ENCODE measurements at places on chromosomes 3 and 15.

DNA sequence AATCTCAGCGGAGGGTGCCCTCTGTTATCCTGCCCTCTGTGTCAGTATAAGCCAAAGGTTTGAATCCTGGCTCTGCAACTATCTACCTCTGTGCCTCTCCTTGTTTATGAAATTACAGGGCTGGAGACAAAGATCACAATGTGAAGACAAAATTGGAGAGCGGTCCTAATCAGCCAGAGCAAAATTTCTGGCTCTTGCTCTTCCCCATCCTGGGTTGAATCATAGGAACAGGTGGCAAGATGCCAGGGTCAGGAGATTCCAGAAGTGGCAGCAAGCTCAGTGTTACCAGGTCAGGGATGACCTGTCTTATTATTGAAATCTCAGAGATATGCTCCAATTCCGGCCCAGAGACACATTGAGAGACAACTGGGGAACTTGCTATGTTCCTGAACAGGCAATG lies 2.3 kb upstream of the CCR2 start:
- DNase-seq: no peak

DNA sequence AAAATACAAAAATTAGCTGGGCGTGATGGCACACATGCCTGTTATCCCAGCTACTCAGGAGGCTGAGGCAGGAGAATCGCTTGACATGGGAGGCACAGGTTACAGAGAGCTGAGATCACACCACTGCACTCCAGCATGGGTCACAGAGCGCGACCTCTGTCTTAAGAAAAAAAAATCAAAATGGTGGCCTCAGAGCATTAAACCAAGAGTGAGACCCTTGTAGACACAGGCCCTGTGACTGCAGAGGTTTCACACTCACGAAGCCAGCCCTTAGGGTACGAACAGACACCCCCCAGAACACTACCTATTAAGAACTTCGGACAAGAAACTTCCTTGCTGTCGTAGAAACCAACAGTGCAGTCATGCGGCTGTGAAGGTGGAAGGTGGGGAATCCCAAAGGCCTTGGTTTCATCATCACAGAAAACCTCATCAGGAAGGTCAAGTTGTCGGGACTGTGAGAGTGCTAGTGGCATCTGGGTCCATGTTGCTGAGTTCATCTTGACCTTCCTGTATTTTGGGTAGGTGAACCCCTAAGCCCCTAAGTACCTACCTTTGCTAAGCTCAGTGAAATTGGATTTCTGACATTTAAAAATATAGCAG lies 4.8 kb upstream of the PDE8A start:
- no peak for DNase-seq

DNA sequence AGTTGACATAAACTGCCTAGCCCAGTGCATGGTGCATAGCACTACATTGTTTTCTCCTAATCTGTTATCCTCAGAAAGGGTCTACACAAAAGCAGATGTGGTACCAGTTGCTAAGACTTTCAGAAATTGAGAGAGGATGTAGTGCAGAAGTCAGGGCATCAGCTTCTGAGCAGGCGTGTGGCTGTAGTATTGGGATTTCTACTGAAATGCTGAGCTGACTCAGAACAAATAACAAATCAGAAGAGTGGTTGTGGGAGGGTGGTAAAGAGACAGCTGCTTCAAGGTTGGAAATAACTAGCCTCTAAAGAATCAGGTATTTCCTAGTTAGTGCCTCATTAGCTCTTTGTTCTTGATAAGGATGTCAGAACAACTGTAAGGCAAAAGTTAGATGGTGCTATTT lies 161.3 kb downstream of the AKAP13 start:
- no peak for DNase-seq

GRCh38 chr3:194225418-194225812 lies 89.5 kb downstream of the HES1 start:
- no peak for DNase-seq

GRCh38 chr3:190076136-190076535 lies 44.6 kb downstream of the P3H2 start:
- peak; percentile 77 for DNase-seq

DNA sequence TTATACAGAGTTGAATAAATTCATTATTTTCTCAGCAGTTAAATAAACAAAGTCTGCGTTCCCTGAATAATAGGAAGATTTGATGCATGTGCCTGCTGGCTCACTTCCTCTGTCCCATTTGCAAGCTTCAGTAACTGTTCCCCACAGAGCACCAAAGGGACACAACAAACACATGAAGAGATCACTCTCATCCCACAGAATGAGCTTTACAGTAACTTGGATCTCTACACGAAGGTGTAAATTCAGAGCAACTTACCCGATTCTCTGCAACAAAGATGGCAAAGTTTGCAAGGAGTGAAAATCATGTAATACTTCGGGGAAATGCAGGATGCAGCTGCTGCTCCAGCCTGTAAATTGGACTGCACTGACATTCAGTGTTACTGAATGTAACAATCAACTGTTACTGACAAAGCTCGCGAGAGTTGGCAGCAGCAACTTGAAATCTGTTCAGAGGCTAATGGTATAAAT lies at the start of gene BCHE:
Gene BCHE, minus strand, starts transcription at position 366 of the 468 bp plus-strand sequence. CDS start 6,390 bp downstream, outside the sequence.
- DNase-seq: peak; percentile 83

- DNase-seq: peak; percentile 89
Measured at GRCh38 chr15:35329521-35329961, 216.4 kb downstream of the DPH6 start.

- no peak for DNase-seq
Measured at GRCh38 chr3:153163756-153164550, 1.9 kb downstream of the RAP2B start.

DNA sequence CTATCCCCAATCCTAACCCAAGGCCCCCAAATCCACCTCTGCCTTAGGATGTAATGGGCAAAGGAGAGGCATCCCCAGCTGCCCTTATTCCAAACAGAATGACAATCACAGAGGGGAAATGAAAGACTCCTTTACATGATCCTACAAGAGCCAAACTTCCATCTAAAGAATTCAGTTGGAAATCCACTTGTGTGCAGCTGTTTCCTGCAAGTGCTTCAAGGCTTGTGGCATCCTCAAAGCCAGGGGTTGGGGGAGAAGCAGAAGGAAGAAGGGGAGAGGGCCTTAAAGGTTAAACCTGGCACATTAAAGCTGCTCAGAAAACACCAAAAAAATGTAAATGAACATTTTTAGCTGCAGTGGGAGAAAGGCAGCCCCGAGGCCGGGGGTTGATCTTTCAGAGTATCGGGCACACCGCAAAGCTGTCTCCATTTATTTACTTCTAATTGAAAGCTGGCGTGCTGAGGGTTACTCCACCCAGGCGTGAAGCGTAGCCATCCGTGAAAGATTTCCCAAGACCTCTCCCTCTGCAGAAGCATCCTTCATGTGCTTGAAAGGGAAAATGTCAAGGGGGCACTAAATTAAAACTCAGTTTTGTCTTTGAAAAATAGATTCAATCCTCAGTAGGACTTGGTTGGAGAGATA lies 217.8 kb downstream of the SHQ1 start:
- DNase-seq: no peak

GRCh38 chr3:30501526-30501925 lies 104.9 kb upstream of the TGFBR2 start:
- DNase-seq: no peak

GRCh38 chr3:125515421-125515820 lies 4.6 kb downstream of the SNX4 start:
- DNase-seq: no peak

DNA sequence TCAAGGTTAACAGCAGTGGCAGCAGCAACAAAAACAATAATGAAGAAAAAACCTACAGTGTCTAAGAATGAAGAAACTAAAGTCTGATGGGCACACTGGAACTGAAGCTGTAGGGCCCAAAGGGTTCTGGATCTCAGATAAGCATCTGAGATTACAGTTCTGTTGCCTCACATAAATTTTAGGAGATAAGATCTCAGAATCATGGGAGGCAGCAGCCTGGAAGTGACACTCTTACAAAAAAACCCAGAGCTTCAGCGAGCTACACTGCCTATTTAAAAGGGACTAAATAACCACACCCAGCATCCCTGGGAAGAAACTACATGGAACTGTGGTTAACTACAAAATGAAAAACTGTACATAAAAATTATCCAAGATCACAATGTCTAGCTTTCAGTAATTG lies 61.2 kb downstream of the PLD1 start:
- DNase-seq: no peak

DNA sequence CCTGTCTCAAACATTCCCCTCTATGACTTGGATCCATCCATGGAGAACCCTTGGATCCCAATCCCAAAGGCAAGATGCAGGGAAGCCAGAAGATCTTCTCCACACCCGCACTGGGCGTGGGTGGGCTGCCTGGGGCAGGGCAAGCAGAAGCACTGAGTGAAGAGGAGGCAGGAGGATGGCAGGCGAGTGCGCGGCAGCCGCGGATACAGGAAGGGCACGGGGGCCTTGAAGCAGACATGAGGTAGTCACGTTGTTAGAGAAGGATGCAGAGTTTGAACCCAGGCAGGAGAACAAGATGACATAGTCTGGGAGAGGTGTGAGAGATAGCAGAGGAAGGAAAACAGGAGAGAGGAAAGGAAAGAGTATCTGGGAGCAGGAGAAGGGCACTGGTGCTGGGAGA lies 5.1 kb upstream of the IGDCC3 start:
- DNase-seq: no peak

DNA sequence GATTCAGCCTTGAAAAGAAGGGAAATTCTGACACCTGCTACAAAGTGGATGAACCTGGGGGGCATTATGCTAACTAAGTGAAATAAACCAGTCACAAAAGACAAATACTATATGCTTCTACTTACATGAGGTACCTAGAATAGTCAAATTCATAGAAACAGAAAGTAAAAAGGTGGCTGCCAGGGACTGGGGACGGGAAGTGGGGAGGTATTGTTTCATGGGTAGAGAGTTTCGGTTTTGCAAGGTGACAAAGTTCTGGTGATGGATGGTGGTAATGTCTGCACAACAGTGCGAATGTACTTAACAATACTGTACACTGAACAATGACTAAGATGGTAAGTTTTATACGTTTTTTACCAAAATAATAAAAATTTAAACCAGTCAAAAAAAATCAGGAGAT lies 4.8 kb downstream of the IDH2 start:
- no peak for DNase-seq

DNA sequence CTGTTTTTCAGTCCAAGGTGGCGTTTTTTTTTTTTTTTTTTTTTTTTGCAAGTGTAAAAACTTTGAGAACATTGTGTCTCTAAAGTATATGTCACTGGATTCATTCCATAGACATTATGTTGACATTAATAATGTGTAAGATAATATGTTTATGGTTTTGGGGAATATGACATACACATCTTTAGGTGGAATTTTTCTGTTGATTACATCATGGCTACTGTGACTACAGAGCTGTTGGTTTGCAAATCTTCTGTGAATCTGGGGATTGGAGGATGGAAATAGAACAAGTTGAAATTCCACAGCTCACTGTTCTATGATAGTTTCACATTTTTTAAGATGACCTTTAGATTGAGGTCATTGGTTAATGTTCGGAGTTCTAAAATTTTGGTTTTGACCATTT lies 24.4 kb upstream of the PLSCR2 start:
- DNase-seq: peak; percentile 62

DNA sequence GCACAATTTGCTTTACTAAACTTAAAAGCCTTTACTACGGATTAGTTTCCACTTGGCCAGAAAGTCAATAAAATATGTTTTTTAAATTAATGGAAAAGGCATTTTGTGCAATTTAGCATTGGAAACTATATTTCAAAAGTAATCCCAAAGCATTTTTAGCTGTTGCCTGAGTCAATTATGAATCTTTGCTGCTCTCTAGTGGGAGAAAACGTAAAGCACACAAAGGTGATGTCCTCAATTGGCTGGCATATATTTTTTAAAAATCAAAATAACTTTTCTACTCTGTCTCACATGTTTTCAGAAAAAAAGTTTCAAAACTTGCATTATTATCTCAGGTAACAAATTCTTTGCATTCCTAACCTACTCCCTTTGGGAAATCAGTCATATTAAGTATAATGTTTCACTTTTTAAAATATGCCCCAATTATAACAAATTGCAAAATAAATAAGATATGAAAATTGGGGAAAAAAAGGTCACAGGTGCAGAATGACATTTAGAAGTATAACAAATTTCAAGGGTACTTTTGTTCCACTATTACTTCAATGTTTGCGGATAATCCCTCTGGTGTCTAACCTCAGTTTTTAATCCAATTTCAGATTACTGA lies 47.2 kb upstream of the TEX55 start:
- DNase-seq: peak; percentile 34

DNA sequence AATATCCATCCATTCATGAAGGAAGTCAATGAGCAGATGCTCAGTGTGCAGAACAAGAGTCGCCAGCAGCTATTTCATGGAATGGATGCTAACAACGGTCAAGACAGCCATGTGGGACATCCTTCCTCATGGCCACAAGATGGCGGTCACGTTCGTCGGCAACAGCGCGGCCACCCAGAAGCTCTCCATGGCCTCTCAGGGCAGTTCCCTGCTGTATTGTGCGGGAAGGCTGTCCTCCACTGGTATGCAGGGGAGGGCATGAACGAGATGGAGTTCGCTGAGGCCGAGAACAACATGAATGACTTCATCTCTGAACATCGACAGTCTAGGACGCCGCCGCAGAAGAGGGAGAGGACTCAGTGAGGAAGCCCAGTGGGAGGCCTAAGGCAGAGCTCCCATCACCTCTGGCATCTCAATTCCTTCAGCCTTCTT lies 208.3 kb downstream of the TJP1 start:
- no peak for DNase-seq

- no peak for DNase-seq
Measured at GRCh38 chr3:187183903-187184302, 13.4 kb upstream of the RTP1 start.

- no peak for DNase-seq
Measured at GRCh38 chr3:78670746-78671145, 1097.1 kb downstream of the ROBO1 start.

DNA sequence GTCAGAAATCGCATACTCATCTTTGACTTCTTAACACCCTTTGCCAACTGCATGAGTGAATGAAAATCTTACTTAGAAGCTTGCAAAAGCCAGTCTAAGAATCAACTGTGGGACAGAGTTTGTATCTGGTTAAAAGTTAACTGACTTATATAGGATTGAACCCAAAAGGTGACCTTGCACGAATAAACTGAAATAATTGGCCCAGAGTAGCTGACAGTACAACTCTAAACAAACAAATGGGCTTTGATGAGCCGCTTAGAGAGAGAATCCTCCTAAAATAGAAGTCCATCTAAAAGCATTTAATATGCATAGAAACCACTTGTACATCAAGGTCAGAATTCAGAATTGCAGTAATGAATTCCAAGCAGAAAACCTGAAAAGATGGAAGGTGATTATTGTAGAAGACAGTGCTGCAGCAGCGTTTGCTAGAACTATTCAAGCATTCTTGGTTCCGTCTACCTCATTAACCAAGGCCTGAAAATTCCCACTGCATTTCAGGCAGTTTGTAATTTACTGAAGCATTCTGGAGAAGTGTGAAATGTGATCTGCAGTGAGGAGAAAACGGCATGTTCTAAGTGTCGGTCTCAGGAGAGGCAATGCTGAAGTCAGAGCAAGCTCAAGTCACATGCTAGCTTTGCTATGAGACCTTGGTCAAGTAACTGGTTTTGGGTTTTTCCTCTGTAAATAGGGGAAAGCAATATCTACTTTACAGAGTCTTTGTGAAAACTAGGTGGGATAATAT lies 103.7 kb downstream of the CADPS start:
- no peak for DNase-seq

Measured in fibroblast of upper back skin (primary cell).